ENCODE measurements at places on chromosomes 7 and 10.
A peak's percentile ranks its signal among the peaks of the same experiment; 100 is the strongest.

- no peak for DNase-seq
Measured at GRCh38 chr10:33434933-33435332, 100.5 kb upstream of the NRP1 start.

DNA sequence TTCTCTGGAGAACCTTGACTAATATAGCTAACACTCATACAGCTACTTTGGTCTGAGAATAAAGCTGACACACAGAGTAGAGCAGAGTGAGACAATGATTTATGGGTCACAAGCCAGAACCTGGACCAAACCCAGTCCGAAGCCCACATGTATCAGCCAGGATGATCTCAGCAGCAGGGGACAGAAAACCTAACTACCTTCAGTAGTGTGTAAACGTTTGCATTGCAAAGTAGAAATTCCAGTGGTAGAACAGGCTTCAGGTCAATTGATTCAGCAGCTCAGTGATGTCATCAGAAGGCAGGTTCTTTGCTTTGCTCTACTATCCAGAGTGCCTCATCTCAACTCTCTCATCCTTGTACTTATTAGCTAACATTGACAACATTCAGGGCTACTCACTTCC is 62.5 kb upstream of the PALS2 start:
- DNase-seq, result no peak

DNA sequence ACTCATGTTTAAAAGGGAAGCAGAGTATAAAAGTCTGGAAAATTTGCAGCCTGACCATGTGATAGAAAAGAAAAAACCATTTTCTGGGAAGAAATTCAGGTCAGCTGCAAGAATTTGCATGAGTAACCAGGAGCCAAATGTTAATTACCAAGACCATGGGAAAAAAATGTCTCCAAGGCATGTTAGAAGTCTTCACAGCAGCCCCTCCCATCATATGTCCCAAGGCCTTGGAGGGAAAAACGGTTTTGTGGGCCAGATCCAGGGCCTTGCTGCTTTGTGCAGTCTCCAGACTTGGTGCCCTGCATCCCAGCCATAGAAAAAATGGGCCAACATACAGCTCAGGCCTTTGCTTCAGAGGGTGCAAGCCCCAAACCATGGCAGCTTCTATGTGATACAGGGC is 1019.6 kb upstream of the SORCS1 start:
- DNase-seq, result no peak

DNA sequence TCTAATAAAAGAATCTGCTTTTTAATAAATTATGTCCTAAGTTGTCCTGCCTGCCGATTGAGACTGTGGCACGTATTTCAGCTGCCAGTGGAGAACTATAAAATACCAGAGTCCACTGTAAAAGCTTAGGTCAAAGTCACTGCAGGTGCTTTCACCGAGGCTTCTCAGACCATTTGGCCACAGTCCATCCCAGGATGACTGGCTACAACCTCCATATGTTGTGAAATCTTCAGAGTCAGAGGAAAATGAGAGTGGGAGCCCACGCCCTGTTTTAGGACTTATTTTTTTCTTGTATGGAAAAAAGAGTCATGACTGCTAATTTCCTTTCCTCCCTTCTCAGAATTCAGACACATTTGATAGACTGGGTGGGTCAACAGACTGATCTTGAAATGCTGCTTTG is 182.9 kb downstream of the ANK3 start:
- DNase-seq, result no peak

DNA sequence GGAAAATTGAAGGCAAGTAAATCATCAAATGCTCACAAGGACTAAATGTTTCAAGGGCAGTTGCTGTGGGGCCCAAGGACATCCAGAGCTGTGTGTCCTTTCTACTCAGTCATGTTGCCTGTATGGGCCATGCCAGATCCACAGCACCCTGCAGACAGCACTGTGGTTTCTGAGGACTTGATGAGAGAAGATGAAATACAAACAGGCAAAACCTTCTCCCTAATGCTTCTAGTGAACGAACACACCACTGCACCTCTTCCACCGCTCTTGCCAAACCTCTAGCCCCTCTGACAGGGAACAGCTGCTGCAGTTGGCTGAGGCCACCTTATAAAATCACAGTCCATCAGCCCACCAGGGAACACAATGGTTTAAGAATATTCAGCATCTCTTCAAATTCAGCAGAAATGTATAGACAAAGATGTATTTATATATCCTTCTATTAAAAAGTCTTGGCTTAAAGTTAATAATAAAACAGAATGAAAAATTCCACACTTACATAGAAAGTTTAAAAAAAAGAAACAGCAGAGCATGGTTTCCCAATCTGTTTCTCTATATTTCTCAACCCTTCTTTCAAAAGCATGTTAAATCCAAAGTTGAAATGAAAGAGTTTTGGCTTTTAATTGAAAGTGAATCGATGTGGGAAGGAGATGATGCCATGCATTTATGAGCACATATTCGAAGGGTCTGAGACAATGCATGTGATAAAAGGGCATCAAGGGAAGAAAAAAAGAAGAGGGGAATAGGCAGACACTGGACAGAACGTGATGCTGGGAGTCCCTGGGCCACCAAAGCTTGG is 14.0 kb downstream of the CYP3A7 start:
- DNase-seq, result no peak

DNA sequence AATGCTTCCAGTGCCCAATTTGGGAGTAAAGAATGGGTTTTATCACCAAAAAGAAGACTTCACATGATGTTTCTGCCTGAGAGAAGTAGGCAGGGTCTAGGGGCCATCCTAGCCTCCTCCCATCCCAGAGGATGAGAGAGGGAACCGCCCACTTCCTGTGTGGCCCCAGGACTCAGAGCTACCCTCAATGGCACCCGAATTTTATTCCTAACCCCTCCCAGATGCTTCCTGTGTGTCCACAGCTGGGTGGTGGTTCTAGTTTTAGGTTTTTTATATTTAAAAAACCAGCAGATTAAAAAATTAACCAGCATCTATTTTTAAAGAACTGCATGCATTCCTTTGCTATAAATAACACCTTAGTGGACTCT is 583.5 kb downstream of the PTPRN2 start:
- DNase-seq, result no peak

GRCh38 chr7:73851410-73852338 is 9.3 kb upstream of the TMEM270 start:
- peak; percentile 17 for DNase-seq

DNA sequence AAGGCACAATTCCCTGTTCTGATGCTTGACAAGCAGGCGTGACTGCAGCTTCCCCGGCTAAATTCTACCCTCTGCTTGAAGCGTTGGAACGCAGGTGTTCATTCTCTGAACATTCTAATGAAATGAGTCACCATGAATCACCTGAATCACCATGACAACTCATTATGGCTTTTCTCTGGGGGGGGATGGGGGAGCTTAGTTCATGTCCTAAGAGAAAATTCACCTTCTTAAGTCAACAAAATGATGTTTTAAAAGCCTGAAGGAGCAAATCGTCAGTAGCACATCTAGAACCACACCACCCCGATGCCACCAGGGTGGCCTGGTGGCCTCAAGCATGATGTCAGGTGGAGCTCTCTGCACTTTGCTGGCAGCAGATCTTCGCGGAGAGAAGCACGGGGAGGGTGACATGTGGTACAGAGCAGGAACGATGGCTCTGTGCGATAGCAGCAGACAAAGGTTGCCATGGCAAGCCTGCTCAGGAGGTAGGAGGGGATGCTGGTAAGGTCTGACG is 33.7 kb downstream of the DDC start:
- peak; percentile 9 for DNase-seq

DNA sequence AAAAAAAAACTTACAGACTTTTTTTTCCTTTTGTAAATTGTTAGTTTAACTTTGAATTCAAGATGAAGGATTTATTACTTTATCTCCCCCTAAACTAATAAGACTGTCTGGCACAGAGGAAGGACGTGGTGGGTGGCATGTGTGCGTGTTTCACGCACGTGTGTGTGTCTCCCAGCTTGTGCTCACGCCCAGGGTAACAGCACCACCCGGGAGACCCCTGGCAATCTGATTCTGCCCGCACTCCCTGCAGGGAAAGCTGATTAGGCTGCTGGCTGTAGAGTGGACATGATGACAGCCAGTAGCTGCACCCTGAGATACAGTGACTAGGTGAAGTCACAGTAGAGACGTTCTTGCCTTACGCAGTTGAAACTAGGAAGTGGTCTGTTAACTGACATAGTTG is 25.3 kb downstream of the WIPI2 start:
- no peak for DNase-seq

GRCh38 chr10:62092301-62093030 is 176.2 kb downstream of the RTKN2 start:
- DNase-seq, result no peak

GRCh38 chr7:15236952-15237351 is 324.9 kb downstream of the AGMO start:
- no peak for DNase-seq

GRCh38 chr10:85623758-85624157 is 742.8 kb downstream of the GRID1 start:
- DNase-seq, result no peak

DNA sequence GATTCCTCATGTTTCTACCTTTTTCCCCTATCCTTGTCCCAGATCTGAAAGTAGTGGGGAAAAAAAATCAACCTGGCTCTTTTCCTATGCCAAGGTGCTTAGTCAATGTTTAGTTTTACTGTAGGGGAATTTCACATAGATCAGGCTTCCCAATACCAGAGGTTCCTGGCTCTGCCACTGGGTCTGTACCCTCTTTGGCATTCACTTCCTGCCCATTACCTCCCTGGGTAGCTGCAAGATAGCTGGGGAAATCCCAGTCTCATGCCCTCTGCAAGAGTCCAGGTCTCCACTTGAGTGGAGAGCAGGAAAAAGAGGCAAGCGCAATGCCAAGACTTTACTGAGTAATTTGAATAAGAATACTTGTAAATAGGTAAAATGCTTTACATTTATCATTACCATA is 3.5 kb upstream of the BPGM start:
- DNase-seq, result no peak

- DNase-seq, result no peak
Measured at GRCh38 chr10:18352175-18352574, 212.0 kb downstream of the CACNB2 start.

DNA sequence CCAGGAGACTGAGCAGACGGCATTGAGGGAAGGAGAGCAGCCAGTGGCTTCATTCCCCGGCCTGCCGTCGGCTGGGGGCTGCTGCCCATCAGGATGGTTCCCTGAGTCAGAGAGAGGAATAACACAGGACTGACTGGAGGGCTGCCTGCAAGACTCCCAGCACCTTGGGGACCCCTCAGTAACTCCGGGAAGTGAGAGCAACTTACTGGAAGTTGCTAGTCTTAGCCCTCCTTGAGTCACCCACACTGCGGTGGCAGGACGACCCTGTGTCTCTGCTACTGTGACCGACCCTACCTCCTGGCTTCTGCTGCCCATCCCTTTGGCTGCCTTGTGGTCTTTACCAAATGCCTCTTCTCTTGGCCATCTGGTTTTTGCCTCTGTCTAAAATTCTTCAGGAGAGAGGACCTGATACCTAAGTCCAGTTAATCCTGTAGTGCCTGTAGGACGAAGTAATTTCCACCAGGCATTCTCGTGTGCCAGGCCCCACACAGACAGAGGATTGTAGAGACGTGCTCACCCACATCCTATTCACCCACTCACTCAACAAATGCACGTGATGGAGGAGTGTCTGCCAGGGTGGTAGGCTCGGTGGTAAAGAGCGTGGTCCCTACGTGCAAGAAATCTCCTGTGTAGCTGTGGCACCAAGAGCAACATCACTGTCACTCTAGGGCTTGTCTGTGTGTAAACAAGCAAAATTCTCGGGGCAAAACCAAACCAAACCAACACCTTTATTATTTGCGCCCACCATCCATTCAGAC is 156.5 kb downstream of the PRKCQ start:
- no peak for DNase-seq

DNA sequence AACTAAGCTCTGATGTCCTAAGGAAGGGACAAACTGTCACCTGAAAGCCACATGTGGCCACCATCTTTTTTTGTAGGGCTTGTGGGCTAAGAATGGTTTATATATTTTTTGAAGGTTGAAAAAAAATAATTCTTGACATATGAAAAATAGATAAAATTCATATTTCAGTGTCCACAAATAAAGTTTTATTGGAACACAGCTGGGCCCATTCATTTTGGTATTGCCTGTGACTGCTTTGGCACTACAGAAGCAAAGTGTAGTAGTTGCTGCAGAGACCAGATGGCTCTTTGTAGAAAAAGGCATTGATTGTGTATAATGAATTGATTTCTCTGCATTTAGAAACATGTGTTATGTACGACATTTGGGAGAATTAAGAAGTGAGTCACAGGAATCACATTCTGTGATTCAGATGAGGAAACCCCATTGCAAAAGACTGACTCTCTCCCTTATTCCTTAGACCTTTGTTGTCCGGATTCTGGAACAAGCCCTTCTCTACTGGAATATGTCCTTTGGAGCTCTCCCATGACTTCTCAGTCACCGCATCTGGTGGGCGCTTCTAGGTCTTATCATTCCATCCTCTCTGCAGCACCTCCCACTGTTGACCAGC is 438.7 kb downstream of the LRMDA start:
- DNase-seq, result no peak

- DNase-seq, result no peak
Measured at GRCh38 chr7:99791021-99791420, 7.0 kb upstream of the CYP3A4 start.

All from activated T-cell treated with anti-CD3 and anti-CD28 coated beads for 48 hours (primary cell).